ENCODE measurements at places on chromosomes 1 and 21. TPM values are rescaled to one million over a fixed set of nuclear protein-coding genes. Genes with fewer than 3 reads are reported as not detected.

The CCDC27 gene
- total RNA-seq = not detected

The COPA gene
- 307 TPM for total RNA-seq

The PROK1 gene
- total RNA-seq = not detected

The CD1D gene
- total RNA-seq = not detected

The ALPL gene
- total RNA-seq = 1.5 TPM

The DNAJC28 gene
- total RNA-seq = 0.94 TPM

The CHIA gene
- total RNA-seq = not detected

The TSSK3 gene
- 0.19 TPM for total RNA-seq

The SPATA45 gene
- not detected for total RNA-seq
